ENCODE measurements at places on chromosomes 6 and 20.

- DNase-seq: no peak
Measured at GRCh38 chr6:88870717-88871330, 92.6 kb downstream of the RNGTT start.

- DNase-seq: no peak
Measured at GRCh38 chr6:77633993-77634715, 18.7 kb upstream of the MEI4 start.

DNA sequence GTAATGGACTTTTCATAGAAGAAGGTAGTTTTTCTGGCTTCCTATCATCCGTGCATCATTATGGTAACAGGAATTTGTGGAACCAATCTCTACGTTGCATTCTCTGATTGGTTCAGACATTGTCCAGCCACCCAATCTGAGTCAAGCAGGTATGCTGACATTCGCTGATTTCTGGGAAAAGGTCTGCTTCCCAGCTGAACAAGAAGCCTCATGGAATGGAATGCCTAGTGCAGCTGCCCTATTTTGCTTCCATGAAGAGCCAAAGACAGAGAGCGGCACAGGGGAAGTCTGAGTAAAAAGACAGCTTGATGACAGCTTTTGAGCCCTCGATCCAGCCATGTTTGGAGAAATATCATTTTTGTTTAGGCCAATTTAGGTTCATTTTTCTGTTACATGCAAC is 38.5 kb upstream of the TXLNB start:
- DNase-seq: no peak

DNA sequence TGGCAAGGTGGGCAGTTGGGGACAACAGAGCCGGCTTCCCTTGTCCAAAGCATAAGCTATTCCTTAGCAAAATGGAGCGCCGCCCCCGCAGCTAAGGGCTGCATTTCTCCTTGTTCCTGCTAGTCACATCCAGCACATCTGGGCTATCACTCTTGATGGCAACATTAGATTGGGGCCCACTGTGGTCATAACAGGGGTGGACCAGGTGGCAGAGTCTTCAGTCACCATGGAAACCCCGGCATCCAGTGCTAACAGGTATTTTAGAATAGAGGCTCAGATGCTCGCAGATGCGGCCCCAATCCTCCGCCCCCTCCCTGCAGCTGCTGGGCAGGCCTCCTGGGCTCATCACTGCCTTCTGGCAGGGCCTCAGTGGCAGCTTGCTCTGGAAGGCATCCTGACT is 168.2 kb upstream of the PROKR2 start:
- DNase-seq: no peak

DNA sequence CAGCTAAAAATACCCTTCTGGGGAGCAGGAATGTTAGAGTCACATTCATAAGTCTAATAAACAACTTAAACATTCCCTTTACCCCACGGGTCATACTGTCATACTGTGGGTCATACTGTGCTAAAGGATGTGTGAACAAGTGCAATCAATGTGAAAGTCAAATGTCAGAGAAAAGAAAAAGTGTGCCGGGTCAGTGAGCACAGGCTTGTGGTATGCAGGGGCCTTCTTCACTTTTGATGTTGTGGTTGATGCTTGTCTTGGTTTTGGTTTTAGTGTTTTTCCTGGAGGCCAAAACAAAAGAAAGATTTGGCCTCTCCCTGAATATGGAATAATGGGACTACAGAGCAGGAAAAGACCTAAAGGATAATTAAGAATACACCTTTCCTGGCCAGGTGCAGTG is 267.9 kb upstream of the PLN start:
- no peak for DNase-seq

DNA sequence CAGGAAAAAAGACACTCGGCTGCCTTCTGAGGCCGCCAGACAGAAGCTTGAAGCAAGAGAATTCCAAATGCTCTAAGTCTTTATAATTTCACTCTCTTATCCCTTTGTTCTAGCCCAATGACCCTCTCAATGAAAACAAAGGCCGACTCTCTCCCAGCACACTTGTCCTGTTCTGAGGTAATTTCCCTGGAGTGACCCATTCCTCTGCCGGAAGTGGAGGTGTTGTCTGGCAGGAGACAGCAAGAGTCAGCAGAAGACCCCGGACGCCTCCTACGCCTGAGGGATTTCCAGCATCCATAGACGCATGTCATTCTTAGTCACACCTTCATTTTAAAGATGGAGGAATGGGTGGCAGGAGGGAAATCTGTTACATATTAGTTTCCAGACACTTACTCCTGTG is 110.3 kb downstream of the SOD2 start:
- no peak for DNase-seq

Data from right forelimb (tissue), 1 donor.